NCI-H1105 (cell line): ENCODE measurements at places on chromosomes 4 and X.

- no peak for DNase-seq
These were observed 4.8 kb downstream of the FRMPD3 start for GRCh38 chrX:107454302-107454701.

GRCh38 chr4:80101792-80102116 is 28.7 kb upstream of the ANTXR2 start:
- no peak for DNase-seq

DNA sequence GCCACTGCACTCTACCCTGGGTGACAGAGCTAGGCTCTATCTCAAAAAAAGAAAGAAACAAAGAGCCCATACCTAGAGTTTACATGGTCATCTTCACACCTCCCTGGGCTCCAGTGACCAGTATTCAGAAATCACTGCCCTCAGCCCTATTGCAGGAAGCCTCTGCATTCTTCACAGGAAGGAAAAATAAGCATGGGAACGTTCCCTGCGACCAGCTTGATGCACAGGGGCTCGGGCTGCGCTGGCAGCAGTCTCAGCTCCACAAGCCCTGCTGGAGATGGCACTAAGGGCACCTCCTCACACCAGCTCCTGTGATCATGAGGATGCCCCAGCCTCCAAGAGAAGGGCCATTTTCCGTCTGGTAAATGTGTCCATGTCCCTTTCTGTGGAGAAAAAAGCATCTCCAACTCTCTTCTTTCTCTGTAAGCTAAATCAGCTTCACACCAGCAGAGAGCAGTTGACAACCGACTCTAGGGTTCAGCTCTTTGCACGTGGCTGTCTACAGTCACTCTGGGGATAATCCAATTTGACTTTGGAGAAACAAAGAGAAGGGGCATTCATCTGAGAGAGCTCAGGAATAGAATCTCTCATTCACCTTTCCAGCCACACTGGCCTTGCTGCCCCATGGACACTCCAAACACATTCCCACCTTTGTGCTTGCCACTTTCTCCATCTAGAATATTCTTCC is 33.1 kb downstream of the LDB2 start:
- no peak for DNase-seq

DNA sequence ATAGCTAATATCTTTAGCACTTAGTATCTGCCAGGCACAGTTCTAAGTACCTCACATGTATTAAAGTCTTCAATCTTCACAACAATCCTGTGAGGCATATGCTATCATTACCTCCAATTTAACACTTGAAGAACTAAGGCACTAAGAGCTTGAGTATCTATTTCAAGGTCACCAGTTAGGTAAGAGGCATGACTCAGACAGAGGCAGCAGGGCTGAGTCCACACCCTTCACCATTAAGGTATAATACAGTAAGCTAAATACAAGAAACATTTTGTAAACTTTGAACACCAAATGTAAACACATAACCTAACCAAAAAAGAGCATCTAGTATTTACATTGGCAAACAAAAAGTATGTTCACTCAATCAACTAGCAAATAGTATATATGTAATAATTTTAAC is 1410.9 kb downstream of the PCDH18 start:
- no peak for DNase-seq
